ENCODE measurements at places on chromosomes 2 and 18.

DNA sequence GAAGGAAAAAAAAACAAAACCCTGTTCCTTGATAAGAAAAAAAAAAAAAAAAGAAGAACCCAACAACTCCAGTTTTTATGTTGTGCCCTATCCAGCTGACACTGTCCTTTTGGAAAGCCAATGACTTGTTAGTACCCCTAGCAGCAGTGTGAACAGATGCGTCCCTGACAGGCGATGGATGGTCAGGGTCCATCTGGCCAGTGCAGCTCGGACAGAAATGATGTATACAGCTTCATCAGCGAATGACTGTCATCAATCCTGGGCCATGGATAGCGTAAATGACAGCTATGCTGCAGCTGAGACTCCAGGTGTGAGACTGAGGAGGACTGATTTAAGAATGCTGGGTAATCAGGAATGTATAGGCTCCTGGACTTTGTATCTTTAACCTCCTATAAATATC is 318.8 kb upstream of the FIGN start:
- DNase-seq = no peak

- DNase-seq = no peak
These were observed 50.8 kb downstream of the TRIB2 start for GRCh38 chr2:12767541-12767940.

DNA sequence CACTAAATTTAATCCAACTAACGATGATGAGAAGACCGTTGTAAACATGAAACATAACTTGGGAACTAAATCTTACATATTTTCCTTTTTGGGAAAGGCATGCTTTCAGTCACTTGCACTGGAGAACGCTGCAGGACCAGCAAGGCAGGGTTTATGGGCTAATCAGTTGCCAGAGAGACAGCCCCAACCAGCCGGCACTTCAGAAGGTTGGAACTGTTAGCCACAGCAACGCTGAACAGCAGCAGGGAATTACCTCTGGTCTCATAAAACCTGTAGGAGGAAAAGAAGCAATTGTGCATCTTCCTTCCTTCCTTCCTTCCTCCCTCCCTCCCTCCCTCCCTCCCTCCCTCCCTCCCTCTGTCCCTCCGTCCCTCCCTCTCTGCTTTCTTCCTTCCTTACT is 33.9 kb upstream of the SIX2 start:
- DNase-seq = no peak

- DNase-seq = no peak
These were observed 149.0 kb downstream of the MIB1 start for GRCh38 chr18:21889570-21889969.

- DNase-seq = no peak
These were observed 49.9 kb downstream of the KCNIP3 start for GRCh38 chr2:95346738-95347671.

DNA sequence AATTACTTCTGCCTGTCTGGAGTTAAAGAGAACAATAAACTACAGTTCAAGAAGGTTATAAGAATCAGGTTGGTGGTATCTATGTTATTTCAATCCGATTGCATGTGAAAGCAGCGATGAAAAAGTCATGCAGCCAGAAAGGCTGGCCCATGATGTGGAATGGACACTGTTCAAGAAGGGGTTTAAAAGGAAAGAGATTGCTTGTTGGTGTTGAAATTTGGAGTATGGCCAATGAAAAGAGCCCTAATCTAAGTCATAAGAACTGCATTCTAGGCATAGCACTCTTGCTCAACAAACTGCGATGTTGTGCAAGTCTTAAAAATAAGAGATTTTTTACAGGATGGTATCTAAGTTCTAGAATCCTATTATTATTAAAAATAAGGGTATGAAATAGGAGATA is 61.3 kb downstream of the EFEMP1 start:
- DNase-seq = no peak

DNA sequence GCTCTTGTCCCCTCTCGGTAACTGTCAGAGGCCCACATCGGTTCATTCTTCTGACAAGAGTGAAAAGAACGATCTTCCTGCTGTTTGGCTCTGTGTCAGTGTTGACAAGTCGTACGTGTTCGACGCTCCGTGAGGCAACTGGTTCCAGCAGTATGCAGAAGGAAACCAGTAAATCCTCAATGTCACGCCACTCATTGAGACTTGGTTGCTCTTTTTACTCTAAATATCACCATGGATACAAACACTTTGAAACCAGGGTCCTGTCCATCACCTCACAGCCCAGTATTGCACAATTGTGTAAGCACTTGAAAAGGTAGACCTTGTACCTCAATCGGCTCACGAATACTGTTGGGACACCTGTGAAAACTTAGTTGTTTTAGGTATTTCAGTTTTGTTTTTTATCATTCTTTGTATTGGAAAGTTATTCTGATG is 136.4 kb downstream of the ZNF407 start:
- DNase-seq = no peak

GRCh38 chr2:120600786-120601185 is 134.9 kb upstream of the GLI2 start:
- DNase-seq = no peak

DNA sequence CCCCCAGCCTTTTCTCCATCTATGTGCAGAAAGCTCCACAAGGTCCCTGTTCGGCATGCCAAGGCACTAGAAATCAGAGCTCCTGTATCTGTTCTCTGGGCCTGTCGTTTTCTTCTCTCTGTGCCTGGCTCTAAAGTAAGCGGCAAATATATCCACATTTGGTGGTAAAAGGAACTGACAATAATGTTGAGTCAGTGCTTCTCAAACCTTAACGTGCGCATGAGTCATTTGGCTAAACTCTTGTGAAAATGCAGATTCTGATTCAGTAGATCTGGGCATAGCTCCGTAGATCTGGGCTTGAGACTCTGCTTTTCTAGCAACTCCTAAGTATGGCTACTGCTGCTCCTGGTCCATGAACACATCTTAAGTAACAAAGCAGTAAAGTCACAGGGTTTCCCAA is 16.5 kb upstream of the ACSL3 start:
- DNase-seq = no peak

- DNase-seq = no peak
These were observed 65.0 kb upstream of the OTOF start for GRCh38 chr2:26542676-26543505.

Data from stimulated activated CD8-positive, alpha-beta memory T cell treated with anti-CD3 and anti-CD28 coated beads, Interleukin-2, amount 100 ng/mL, for 48 hours (primary cell).